ENCODE measurements at places on chromosomes 16 and 17. TPM values are rescaled to one million over a fixed set of nuclear protein-coding genes. Genes with fewer than 3 reads are reported as not detected.

DNA sequence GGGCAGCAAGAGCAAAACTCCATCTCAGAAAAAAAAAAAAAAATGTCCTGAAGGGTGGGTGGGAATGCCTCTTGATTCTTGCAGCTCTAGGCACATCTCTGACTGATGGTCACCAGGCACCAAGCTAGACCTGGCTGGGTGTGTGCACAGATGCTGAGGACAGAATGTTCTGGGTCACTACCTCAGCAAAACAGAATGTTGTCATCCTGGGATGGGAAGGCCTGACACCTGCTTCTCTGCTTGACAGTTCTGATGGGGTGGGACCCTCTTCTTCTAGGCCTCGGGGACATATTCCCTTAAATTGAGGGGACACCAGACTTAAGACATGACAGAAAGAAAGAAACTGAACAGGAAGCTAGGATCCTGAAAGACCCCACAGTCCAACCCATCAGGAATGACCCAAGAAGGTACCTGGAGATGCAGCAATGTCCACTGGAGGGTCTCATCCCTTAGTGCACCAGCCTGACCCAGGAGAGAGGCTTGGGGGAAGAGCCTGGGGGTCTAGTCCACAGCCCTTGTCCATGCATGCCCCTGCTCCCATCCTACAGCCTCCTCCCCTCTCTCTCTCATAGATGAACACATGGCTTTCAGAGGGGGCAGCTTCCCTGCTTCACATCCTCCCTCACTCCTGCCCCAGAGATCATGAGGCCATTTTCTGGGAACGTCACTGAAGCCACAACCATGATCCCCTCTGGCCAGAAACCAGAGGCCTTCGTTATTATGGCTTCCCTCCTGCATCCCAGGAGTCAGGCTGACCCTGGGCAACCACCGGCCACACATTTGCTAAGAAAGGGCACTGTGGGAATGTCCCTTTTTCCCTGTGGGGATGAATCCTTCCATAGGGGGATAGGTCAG is 3.8 kb upstream of the STAT5B start:
- H3K4me3 ChIP-seq, result no peak overlapping the region
- H3K4me1 ChIP-seq, result peaks cover 38% of the 10 kb centered on the region
- peaks cover 17% of the 10 kb centered on the region for H3K36me3 ChIP-seq
- DNase-seq, result peak; percentile 1

ZNF750 gene
- not detected for total RNA-seq

DNA sequence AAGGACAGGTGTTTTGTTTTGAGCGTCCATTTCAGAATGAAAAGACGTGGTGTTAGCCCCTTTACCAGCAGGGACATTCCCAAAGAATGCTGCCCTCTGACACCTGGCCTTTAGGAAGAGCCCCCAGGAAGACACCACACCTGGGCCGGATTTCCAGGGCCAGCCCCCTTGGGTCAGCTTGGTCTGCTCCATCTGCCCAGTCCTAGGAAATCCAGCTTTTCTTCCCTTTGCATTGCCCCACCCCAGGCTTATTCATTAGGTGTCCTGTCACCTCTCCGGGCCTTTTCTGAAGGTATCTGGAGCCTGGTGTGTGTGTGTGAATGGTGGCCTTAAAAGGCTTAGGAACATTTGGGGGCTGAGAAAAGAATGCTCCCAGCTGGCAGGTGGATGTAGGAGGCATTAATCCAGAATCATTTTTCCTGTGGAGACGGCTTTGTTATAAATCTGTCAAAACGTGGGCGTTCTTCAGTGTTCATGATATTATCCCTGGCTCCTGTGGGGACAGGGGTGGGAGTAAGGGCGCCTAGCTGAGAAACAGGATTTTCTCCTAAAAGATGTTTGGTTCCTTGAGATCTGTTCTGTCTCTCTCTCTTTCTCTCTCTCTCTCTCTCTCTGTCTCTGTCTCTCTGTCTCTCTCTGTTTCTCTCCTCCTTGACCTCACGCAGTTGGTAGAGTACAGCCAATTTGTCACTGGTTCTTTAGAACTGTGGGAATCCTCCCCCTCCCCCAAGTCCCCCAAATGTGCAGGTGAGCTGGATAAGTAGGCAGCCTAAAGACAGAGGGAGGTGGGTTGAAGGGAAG is 84.0 kb downstream of the NTN1 start:
- no peak overlapping the region for H3K27ac ChIP-seq
- no peak overlapping the region for H3K4me3 ChIP-seq
- H3K27me3 ChIP-seq, result peaks cover 6% of the 10 kb centered on the region
- no peaks in the 10 kb centered on the region for H3K36me3 ChIP-seq
- H3K4me1 ChIP-seq, result no peaks in the 10 kb centered on the region

PIP4K2B gene
- total RNA-seq, result 30.1 TPM

NHLRC4 gene
- 0.67 TPM for total RNA-seq

- H3K4me1 ChIP-seq, result no peaks in the 10 kb centered on the region
- H3K4me3 ChIP-seq, result no peak overlapping the region
- peaks cover 26% of the 10 kb centered on the region for H3K27me3 ChIP-seq
- H3K36me3 ChIP-seq, result peaks cover 9% of the 10 kb centered on the region
- DNase-seq, result peak; percentile 6
These were observed 70.0 kb upstream of the HS3ST3A1 start for GRCh38 chr17:13671771-13672170.

DNA sequence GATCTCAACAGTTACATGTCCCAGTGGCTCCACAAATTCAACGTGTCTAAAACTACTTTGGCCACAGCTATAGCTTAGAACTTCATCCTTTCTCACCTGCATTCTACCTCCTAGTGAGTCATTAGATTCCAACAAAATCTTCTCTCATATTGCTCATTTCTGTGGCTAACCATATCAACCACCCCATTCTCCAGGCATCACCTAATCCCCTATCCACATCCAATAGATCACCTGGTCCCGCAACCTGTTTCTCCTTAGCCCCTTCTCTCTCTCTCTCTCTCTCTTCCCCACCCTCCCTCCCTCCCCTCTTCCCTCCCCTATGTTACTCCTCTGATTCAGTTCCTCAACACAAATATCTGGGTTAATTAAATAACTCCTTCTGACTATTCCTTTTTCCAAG is 64.6 kb downstream of the ANKFN1 start:
- no peak overlapping the region for H3K4me3 ChIP-seq
- H3K4me1 ChIP-seq, result no peaks in the 10 kb centered on the region
- H3K27me3 ChIP-seq, result peaks cover 10% of the 10 kb centered on the region
- no peak for DNase-seq

- H3K27ac ChIP-seq, result no peak overlapping the region
- no peak for DNase-seq
- H3K4me3 ChIP-seq, result no peak overlapping the region
- peaks cover 20% of the 10 kb centered on the region for H3K36me3 ChIP-seq
- H3K27me3 ChIP-seq, result no peaks in the 10 kb centered on the region
- no peaks in the 10 kb centered on the region for H3K4me1 ChIP-seq
These were observed 113.3 kb downstream of the VPS53 start for GRCh38 chr17:601244-601925.

- no peaks in the 10 kb centered on the region for H3K27me3 ChIP-seq
- H3K4me1 ChIP-seq, result peaks cover 22% of the 10 kb centered on the region
- no peak overlapping the region for H3K27ac ChIP-seq
- peaks cover 9% of the 10 kb centered on the region for H3K36me3 ChIP-seq
- DNase-seq, result no peak
These were observed 15.1 kb upstream of the LASP1NB start for GRCh38 chr17:38910325-38910724.

DNA sequence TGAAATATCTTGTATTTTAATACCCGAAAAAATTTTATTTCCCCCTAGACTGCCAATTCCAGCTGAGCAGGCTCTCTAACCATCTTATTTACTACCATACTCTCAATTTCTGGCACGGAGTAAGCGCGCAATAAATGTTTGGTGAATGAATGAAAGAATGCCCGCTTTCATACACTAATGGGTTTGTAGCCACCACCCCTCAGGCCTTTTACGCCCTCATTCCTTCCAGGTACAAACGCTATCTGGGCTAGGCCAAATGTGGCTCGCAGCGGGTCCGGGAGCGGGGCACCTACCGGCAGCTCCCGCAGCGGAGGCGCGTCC is 536 bp upstream of the PLD2 start:
- H3K4me1 ChIP-seq, result peaks cover 10% of the 10 kb centered on the region
- no peak overlapping the region for H3K27ac ChIP-seq
- H3K36me3 ChIP-seq, result peaks cover 3% of the 10 kb centered on the region
- peak overlapping the region; percentile 68 for H3K4me3 ChIP-seq
- H3K27me3 ChIP-seq, result no peaks in the 10 kb centered on the region

GRCh38 chr16:47132308-47132707 is 11.4 kb downstream of the NETO2 start:
- no peak for DNase-seq
- H3K4me1 ChIP-seq, result peaks cover 10% of the 10 kb centered on the region
- peaks cover 9% of the 10 kb centered on the region for H3K36me3 ChIP-seq
- no peak overlapping the region for H3K4me3 ChIP-seq
- no peak overlapping the region for H3K27ac ChIP-seq

ABCA9 gene
- not detected for total RNA-seq
